ENCODE measurements at places on chromosomes 16 and 17. TPM values are rescaled to one million over a fixed set of nuclear protein-coding genes. Genes with fewer than 3 reads are reported as not detected.
A peak's percentile ranks its signal among the peaks of the same experiment; 100 is the strongest.

Gene GINS3
- total RNA-seq, result 5.6 TPM

Gene KIF18B
- total RNA-seq, result 1.8 TPM

- no peak for DNase-seq
Observed at GRCh38 chr16:28091656-28092055, 28.1 kb upstream of the GSG1L start.

DNA sequence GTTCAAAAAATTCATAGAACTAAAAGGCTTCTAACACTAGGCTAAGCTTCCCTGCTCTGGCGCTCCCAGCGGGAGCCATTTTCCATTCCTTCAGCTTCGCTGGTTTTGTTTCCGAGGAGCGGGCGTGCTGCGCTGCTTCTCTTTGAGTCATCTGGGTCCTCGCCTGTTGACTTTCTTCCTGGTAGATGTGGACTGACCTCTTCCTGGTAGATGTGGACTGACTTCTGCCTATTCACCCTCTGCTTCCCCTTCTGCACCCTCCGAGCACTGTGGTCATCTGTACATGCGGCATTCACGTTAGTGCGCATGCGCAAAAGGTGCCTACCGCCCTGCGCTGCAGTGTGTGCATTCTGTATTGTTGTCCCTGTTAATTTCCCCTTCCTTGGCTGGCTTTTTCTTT lies 40.8 kb upstream of the SEC14L1 start:
- DNase-seq, result peak; percentile 89

DNA sequence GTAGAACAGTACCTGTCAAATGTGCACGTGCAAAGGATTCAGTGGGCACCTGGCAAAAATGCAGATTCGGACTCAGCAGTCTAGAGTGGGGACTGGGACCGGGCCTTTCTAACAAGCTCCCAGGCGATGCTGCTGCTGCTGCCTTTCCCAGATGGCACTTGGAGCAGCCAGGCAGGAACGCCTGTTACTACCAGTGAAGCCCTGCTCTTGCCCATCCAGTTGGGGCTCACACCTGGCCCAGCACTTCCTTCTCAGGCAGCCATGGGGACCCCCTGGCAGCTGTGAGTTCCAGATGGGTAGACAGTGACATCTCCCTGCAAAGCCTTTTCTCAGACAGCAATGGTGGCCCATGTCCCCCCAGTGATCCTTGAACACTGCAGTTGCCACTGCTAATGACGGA lies 30.4 kb downstream of the KDM8 start:
- peak; percentile 17 for DNase-seq
